Fibroblast of skin of right biceps (primary cell): ENCODE measurements at places on chromosomes 4 and X.

DNA sequence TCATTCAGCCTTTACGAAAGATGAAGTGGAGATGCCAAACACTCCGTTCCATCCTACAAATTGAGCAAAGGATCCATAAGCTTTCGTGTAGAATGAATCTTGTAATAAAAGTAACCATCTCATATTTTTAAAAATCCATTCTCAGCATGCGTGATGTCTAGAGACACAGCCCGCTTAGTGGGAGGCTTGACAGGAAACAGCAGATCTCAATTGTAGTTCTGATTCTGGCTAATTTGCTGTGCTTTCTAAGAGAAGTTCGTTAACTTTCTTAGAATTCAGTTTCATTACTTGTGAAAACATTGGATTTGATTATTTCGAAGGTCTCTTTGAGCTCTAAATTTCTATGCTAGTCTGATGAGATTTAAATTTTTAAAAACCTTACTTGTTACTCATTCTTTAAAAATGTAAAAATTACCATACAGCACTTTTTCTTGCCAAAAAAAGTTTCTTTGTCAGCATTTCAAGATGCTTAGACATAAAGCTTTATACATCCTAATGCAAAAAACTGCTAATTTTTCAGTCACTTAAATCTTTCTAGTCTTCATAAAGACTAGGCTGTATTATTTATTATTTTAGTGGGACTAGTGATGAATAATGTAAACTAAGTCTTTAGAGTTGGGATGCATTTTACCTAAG is 66.9 kb upstream of the NEIL3 start:
- DNase-seq: peak; percentile 57

DNA sequence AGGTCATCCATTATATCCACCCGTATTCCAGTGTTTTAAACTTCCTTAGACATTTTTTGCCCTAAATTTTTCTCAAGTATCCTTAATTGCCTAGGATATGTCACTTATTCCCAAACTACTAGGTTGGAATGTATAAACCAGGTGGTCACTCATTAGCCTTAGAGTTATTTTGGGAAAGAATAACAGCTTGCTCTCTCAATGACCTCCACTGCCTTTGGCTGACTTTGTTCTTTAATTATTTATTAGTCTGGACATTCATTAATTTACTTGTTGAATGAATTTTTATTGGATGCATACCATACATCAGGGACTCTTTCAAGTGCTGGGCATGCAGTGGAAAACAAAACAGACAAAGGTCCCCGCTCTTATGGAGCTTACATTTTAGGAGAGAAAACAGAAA is 609.3 kb upstream of the IGFBP7 start:
- DNase-seq: no peak

GRCh38 chrX:47311932-47312774 is 58.2 kb upstream of the ZNF157 start:
- DNase-seq: peak; percentile 61

DNA sequence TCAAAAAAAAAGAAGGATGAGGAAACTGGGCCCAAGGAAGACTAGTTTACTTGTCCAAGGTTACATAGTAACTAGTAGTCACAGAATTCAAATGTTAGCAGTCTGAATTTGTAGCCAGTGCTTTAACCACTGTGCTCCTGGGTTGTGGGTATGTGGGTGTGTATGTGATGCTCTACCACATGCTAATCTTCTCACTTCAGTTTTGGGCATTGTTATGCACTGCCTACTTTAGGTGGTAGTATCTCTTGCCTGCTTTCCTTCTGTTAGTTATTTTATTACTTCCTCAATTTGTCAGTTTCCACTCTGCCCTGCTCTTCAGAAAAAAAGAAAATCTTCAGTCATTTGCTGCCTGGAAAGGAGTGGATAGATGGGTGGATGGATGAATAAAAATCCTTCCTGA is 219.2 kb downstream of the RPA4 start:
- DNase-seq: no peak

GRCh38 chr4:53576676-53577372 is 14.5 kb downstream of the LNX1 start:
- peak; percentile 47 for DNase-seq

- peak; percentile 8 for DNase-seq
Observed at GRCh38 chr4:165965503-165965902, 92.5 kb downstream of the TLL1 start.

GRCh38 chrX:151970027-151970426 is 4.4 kb downstream of the GABRE start:
- DNase-seq: no peak
